ENCODE measurements at places on chromosomes 13 and 19.

DNA sequence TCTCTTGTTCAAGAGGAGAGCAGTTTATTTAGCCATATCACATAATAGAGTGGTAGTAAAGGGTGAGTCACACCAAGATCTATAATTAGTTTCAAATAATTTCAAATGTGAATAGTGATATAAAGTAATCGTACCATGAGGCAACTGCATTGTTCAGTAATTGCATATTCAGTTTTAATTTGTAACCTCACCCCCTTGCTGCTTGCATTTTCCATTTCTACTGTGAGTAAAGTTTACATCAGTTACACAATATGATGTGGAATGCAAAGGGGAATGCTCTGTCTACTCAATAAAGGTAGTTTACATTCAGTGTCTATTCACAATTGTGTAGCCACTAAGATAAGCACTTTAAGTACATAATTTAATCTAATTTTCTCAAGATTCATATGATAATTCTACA lies 1695.7 kb upstream of the SPRY2 start:
- no peak for DNase-seq

DNA sequence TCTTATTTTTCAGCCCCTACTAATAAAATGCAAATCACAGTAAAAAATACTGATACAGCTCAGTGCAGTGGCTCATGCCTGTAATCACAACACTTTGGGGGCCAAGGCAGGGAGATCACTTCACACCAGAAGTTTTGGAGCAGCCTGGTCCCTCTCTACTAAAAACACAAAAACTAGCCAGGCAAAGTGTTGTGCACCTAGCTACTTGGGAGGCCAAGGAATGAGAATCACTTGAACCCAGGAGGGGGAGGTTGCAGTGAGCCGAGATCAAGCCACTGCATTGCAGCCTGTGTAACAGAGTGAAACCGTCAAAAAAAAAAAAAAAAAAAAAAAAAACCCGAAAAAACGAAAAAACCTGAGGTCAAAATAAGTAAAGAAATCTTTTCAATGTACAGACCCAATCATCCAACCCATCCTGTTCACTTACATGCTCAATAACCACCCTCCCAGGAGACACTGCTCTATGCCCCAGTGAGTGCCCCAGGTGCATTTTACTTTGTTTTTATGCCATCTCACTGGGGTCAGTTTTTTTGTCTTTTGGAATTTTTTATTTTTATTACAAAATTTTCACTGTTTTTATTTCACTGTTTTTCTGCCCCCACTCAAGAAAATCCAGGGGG lies 107.0 kb downstream of the ZNF486 start:
- DNase-seq, result no peak

GRCh38 chr13:48594096-48594815 lies 59.5 kb upstream of the CYSLTR2 start:
- no peak for DNase-seq

DNA sequence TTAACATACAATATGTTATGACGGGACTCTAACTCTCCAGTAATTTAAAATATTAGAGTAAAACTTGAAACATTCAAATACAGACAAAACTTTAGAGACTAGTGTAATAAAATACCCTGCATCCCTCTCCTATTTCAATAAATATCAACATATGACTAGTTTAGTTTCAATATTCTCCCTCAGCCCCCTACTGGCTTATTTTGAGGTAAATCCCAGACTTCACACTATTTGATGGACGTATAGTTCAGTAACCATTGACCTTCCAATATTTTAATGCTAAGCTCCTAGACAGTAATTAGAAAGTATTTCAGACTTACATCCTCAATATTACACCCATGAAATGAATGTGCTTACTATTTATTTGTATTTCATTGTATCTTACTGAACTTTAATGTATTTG lies 180.7 kb upstream of the STARD13 start:
- DNase-seq, result no peak

- peak; percentile 2 for DNase-seq
These were observed 109.2 kb downstream of the OLFM4 start for GRCh38 chr13:53137779-53138178.

DNA sequence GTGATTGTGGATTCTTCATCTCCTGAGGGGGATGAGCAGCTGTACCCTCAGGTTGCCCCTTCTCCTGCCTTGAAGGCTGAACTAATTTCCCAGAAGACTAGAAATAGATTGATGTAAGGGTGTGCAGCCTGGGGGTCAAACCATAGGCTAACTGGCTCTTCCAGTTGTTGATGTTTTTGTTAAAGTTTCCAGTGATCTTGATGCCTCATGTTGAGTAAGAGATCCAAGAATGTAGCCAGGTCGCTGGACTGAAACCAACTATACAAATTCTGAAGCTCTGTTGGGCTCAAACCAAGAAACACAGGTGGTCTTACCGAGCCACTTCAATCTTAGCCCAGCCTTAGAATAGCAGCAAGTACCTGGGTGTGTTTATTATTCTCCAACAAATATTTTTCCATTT lies 391.8 kb downstream of the KLF5 start:
- no peak for DNase-seq

GRCh38 chr13:93146584-93147297 lies 79.9 kb upstream of the GPC6 start:
- no peak for DNase-seq

GRCh38 chr19:18330868-18331267 lies 8.0 kb upstream of the LSM4 start:
- no peak for DNase-seq

DNA sequence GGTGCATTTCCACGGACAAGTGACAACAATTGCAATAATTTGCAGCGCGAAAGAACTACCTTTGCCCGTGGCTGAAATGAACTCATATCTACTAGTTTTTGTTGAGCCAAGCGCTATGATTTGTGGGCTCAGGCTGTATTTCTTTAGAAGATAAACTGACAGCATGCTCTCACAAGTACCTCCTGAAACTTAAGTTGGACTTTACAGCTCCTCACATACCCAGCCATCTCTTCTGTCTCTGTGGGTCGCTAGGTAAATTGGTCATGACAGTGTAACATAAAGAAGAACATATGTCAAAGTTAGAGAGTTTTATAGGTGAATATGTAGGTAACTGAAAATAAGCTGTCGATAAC lies 839 bp downstream of the COG6 start:
- DNase-seq, result no peak

DNA sequence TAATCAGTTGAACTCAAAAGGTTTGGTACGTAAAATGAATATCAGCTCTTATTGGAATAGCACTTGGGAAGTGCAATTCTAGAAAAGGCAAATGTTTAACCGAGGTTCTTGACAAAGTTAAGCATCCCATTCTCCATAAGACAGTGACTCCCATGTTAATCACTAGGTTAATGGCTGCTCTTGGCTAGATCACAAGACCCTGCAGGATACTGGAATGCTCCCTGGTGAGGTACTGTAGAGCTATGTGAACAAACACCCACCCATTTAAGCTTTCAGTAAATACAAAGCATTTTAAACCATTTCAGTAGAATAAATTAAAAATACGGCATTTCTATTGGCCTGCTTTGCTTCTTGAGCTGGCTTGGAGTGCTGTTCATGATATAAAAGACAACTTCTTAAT lies 56.5 kb downstream of the TDRD3 start:
- DNase-seq, result no peak

DNA sequence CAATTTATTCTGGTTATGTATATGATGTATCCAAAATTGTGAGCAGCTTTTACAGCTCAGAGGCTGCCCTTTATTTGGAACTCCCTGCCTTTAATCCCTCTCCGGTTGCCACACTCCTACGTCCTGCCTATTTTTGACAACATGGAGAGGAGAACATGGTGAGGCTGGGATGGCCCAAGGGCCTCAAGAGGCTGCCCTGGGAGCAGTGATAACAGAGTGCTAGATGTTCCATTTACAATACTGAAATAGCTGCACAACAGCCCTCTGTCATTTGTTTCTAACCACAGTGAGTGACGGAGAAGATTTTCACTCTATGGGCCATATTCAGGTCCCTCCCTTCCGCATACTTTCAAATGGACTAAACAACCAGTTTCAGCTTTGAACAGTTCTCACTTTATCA lies 33.4 kb downstream of the STARD13 start:
- no peak for DNase-seq

DNA sequence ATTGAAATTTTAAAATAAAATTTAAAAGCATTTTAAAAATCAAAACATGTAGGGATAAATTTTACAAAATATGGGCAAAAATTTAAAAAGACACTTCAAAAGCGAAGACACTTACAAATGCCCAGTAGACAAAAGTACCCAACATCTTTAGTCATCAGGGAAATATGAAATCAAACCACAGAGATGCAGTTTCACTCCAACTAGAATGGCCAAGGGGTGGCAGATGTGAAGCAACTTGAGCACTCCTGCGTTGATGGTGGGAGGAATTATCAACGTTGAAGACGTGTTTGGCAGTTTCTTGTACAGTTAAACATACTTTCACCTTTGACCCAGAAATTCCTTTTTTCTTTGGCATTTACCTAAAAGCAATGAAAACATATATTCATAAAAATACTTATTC lies 518.0 kb upstream of the SGCG start:
- no peak for DNase-seq

DNA sequence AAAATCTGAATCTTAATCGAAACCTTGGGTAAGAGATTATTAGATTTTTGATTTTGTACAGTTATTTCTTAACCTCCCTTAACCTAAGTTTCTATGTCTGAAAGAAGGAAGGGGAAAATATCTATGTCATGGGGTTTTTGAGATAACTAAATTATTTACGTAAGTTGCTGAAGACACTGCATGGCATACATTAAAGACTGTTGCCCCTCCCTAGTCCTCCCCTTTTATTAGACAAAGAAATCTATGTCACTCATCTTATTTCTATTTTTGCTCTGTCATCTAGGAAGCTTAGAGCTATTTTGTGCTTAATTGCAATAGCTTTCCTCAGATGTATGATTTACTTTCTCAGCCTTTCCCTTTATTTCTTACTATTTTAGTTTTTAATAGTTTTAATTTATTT lies 15.0 kb downstream of the COG6 start:
- DNase-seq, result no peak

DNA sequence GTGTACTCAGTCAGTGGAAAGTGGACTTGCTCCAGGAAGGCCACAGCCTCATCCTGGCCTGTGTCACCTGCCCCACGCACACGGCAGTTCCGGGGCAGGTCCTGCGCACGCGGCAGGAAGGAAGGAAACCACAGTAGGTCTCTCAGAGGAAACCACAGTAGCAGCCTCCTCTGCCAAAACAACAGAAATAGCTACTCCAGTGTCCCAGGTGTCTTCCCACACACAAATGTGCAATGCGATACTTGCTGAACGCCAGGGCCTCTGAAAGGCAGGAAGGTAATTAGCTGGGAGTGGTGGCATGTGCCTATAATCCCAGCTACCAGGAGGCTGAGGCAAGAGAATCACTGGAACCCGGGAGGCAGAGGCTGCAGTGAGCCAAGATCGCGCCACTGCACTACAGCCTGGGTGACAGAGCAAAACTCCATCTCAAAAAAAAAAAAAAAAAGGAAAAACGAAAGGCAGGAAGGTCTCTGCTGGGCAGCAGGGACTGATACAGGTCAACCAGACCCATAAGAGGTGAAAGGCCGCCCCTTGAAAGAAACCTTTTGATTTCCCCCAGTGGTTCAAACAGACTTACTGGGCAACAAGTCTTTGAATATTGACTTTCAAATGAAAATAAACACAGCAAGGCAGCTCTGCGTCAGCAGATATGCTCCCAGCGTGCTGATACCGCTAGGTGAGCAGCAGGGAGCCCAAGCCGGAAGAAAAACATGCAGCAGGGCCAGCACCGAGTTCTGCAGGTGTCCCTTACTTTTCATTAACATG lies 49.5 kb downstream of the CRYL1 start:
- no peak for DNase-seq

GRCh38 chr19:43842007-43842406 lies 14.9 kb downstream of the ZNF283 start:
- no peak for DNase-seq

DNA sequence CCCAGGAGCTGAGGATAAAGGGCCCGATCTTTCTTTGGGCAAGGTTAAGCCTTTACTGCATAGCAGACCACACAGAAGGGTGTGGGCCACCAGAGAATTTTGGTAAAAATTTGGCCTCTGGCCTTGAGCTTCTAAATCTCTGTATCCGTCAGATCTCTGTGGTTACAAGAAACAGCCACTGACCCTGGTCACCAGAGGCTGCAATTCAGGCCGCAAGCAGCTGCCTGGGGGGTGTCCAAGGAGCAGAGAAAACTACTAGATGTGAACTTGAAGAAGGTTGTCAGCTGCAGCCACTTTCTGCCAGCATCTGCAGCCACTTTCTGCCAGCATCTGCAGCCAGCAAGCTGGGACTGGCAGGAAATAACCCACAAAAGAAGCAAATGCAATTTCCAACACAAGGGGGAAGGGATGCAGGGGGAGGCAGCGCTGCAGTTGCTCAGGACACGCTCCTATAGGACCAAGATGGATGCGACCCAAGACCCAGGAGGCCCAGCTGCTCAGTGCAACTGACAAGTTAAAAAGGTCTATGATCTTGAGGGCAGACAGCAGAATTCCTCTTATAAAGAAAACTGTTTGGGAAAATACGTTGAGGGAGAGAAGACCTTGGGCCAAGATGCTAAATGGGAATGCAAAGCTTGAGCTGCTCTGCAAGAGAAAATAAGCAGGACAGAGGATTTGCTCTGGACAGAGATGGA lies 8.4 kb upstream of the CEACAM19 start:
- no peak for DNase-seq

DNA sequence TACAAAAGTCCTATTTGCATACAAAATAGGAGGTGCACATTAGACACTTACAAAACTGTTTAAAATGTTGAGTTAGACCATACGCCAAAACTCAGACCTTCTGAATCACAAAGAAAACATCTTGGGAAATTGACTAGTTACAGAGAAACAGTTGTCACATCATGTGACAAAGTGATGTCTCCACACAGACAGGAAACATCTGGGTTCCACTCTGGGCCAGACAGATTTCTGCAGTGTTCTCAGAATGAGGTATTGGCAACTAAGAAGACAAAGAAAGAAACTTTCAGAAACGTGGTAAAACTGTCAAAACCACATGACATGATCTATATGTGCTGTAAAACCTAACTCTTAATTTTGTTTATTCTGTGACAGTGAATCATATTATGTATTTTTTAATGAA lies 6.7 kb downstream of the ZNF793 start:
- DNase-seq, result no peak

DNA sequence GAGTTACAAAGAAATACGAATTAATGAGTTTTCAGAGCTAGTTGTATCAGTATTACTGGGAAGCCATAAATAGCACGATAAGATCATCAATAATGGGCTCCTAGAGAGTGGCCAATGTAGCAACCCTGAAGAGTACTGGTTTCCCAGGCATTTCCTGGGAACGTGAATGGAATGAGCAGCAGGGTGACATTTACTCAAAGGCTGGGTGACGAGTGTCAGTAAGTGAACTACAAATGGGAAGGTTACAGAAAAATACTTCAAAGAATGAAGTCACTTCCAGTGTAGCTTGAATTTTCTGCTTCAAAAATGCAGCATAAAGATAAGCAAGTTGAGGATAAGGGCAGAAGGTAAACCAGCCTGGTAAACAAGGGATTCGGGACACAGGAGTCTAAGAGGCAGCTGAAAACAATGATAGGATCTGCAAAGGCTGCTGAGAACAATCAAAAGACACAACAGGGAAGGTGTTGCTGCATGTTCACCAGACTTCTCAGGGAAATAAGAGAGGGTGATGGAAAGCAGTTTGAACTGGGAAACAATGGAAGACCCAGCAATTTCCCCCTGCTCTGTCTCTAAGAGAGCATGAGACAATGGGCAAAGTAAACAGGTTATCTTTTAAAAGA lies 48.6 kb upstream of the POSTN start:
- DNase-seq, result no peak

- DNase-seq, result no peak
These were observed 132.7 kb upstream of the KL start for GRCh38 chr13:32883474-32883873.

- no peak for DNase-seq
These were observed 13.7 kb downstream of the PVR start for GRCh38 chr19:44657211-44657921.
